ENCODE measurements at places on chromosomes 1 and 21. TPM values are rescaled to one million over a fixed set of nuclear protein-coding genes. Genes with fewer than 3 reads are reported as not detected.

The EPHA8 gene
- not detected for total RNA-seq

The PDZK1 gene
- 0.64 TPM for total RNA-seq

The TEDDM1 gene
- not detected for total RNA-seq

The ACKR1 gene
- total RNA-seq, result 81.9 TPM

The EXO1 gene
- 0.16 TPM for total RNA-seq

The ARHGEF16 gene
- total RNA-seq, result 16.2 TPM

The SFT2D2 gene
- total RNA-seq, result 39.3 TPM

The ZMYND12 gene
- 1.3 TPM for total RNA-seq

The FNDC5 gene
- not detected for total RNA-seq

The AMPD1 gene
- total RNA-seq, result 2.3 TPM

The NR1I3 gene
- total RNA-seq, result not detected

The ATP1A2 gene
- 3.9 TPM for total RNA-seq

The ILDR2 gene
- total RNA-seq, result 1.9 TPM

The RCSD1 gene
- total RNA-seq, result 11.5 TPM

GRCh38 chr1:21618561-21619374 lies 50.4 kb downstream of the RAP1GAP start:
- no peak for DNase-seq
- H3K4me1 ChIP-seq, result peaks cover 2% of the 10 kb centered on the region
- no peak overlapping the region for H3K27ac ChIP-seq
- no peak overlapping the region for H3K4me3 ChIP-seq
- H3K36me3 ChIP-seq, result no peaks in the 10 kb centered on the region
- no peaks in the 10 kb centered on the region for H3K27me3 ChIP-seq

DNA sequence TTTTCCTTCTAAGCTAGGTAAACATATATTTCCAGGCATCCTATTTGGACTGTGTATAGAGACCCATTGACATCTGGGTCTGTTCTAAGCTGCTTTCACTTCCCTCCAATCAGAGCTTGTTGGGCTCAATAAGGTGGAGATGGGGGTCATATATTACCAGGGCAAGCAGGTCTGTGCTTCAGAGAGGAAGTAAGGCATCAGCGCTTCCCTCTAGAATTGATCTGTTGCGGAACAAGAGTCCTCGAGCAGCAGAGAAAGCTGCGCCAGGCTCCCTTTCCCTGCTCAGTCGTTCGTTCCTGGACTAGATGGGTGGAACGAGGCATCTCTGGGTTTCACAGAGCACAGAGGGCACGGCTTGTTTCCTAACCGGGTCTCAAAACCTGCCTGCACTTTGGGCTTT lies 63.5 kb downstream of the DISC1 start:
- no peak overlapping the region for H3K4me3 ChIP-seq
- no peaks in the 10 kb centered on the region for H3K27me3 ChIP-seq
- no peak overlapping the region for H3K27ac ChIP-seq
- no peaks in the 10 kb centered on the region for H3K4me1 ChIP-seq

GRCh38 chr1:219412772-219413171 lies 200.1 kb downstream of the ZC3H11B start:
- H3K27me3 ChIP-seq, result no peaks in the 10 kb centered on the region
- no peak for DNase-seq
- H3K27ac ChIP-seq, result no peak overlapping the region
- H3K36me3 ChIP-seq, result no peaks in the 10 kb centered on the region

DNA sequence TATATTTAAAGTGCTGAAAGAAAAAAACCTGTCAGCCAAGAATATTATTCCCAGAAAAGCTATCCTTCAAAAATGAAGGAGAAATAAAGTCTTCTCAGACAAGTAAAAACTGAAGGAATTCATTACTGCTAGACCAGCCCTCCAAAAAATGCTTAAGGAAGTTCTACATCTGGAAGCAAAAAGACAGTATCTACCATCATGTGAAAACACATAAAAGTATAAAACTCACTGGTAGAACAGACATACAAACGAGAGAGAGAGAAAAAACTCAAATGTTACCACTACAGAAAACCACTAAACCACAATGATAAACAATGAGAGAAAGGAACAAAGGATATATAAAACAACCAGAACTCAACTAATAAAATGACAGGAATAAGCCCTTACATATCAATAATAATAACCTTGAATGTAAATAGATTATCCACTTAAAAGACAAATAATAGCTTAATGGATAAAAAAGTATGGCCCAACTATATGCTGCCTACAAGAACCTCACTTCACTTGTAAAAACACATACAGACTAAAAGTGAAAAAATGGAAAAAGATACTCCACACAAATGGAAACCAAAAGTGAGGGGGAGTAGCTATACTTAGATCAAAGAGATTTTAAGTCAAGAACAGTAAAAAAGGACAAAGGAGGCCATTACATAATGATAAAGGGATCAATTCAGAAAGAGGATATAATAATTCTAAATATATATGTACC lies 22.0 kb downstream of the NSL1 start:
- no peak for DNase-seq
- no peak overlapping the region for H3K4me3 ChIP-seq
- H3K27ac ChIP-seq, result no peak overlapping the region
- no peaks in the 10 kb centered on the region for H3K4me1 ChIP-seq

DNA sequence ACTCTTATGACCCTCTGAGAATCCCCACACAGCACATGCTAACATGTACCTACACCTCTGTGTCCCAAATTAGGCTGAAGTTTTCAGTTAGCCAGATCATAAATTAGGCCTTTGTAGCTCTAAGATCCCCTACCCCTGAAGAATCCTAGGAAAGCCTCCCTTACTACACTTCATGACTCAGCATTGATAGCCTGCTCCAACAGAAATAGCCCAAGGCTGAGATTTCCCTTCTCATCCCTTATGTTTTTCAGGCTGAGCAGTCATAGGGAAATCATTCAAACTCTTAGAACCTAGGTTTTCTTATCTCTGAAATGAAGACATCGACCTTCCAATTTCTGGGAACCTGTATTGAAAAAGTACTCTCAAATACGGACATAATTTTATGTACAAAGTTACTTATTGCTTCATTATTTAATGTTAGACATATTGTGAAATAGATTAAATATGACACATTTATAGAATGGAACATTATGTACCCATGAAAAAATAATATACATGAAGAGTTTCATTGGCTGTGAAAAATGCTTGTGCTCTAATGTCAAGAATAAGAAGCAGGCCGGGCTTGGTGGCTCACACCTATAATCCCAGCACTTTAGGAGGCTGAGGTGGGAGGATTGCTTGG lies 122.4 kb upstream of the UBE2U start:
- H3K4me3 ChIP-seq, result no peak overlapping the region
- no peaks in the 10 kb centered on the region for H3K4me1 ChIP-seq
- H3K27ac ChIP-seq, result no peak overlapping the region
- no peak for DNase-seq

DNA sequence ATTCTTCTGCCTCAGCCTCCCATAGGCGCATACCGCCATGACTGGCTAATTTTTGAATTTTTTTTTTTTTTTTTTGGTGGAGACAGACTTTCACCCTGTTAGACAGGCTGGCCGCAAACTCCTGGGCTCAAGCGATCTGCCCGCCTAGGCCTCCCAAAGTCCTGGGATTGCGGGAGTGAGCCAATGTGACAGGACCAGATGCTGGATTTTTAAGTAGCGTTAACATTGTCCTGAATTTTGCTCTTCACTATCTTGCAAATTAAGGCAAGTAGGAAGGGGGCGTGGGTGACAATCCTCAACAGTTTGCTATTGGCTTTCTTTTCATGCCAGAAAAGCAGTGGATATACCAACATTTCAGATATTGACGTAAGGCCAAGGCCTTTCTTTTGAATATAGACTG lies 49.7 kb upstream of the TSNAX start:
- H3K4me3 ChIP-seq, result no peak overlapping the region
- H3K36me3 ChIP-seq, result no peaks in the 10 kb centered on the region
- no peaks in the 10 kb centered on the region for H3K27me3 ChIP-seq
- no peaks in the 10 kb centered on the region for H3K4me1 ChIP-seq
- no peak for DNase-seq

GRCh38 chr1:108617724-108618056 lies 43.2 kb downstream of the HENMT1 start:
- H3K4me3 ChIP-seq, result no peak overlapping the region
- no peak for DNase-seq
- H3K27ac ChIP-seq, result no peak overlapping the region
- no peaks in the 10 kb centered on the region for H3K27me3 ChIP-seq
- H3K36me3 ChIP-seq, result no peaks in the 10 kb centered on the region

DNA sequence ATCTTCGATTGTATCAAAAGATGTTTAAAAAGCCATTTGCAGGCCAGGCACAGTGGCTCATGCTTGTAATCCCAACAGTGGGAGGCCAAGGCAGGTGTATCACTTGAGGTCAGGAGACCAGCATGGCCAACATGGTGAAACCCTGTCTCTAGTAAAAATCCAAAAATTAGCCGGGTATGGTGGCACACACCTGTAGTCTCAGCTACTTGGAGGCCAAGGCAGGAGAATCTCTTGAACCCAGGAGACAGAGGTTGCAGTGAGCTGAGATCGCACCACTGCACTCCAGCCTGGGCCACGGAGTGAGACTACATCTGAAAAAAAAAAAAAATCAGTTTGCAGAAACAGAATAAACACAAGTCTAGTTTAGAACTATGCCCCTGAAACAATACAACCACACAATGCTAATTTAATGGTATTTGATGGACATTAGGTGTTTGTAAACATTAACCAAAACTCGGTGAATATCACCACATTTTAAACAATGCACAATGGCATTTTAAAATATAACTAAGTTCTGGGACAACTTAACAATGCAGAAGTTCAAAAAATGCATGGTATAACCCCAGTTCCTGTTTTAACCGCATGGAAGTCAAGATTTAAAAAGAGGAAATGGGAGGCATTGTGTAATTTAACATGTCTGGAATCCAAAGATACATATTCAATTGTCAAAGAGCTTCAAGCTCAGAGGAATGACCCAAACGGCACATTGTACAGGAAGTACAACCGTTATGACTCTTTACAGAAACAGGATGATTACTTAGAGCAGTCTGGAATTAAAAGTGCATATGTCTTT lies 7.1 kb upstream of the PTTG1IP start:
- DNase-seq, result no peak
- H3K27me3 ChIP-seq, result no peaks in the 10 kb centered on the region
- H3K4me3 ChIP-seq, result no peak overlapping the region
- no peaks in the 10 kb centered on the region for H3K36me3 ChIP-seq

- H3K36me3 ChIP-seq, result no peaks in the 10 kb centered on the region
- H3K4me3 ChIP-seq, result no peak overlapping the region
- DNase-seq, result no peak
- H3K4me1 ChIP-seq, result no peaks in the 10 kb centered on the region
- H3K27ac ChIP-seq, result no peak overlapping the region
Observed at GRCh38 chr1:198636391-198636790, 2.4 kb upstream of the PTPRC start.

- H3K36me3 ChIP-seq, result no peaks in the 10 kb centered on the region
- no peak for DNase-seq
- H3K4me3 ChIP-seq, result no peak overlapping the region
Observed at GRCh38 chr21:40080385-40080784, 213.1 kb downstream of the PCP4 start.

- no peak overlapping the region for H3K4me3 ChIP-seq
- no peaks in the 10 kb centered on the region for H3K27me3 ChIP-seq
- H3K4me1 ChIP-seq, result no peaks in the 10 kb centered on the region
- H3K27ac ChIP-seq, result no peak overlapping the region
Observed at GRCh38 chr21:42624095-42624790, 29.2 kb upstream of the PDE9A start.

GRCh38 chr1:32111040-32111623 lies 3.3 kb downstream of the KPNA6 start:
- DNase-seq, result no peak
- H3K4me1 ChIP-seq, result no peaks in the 10 kb centered on the region
- H3K4me3 ChIP-seq, result no peak overlapping the region
- no peak overlapping the region for H3K27ac ChIP-seq
- no peaks in the 10 kb centered on the region for H3K27me3 ChIP-seq

DNA sequence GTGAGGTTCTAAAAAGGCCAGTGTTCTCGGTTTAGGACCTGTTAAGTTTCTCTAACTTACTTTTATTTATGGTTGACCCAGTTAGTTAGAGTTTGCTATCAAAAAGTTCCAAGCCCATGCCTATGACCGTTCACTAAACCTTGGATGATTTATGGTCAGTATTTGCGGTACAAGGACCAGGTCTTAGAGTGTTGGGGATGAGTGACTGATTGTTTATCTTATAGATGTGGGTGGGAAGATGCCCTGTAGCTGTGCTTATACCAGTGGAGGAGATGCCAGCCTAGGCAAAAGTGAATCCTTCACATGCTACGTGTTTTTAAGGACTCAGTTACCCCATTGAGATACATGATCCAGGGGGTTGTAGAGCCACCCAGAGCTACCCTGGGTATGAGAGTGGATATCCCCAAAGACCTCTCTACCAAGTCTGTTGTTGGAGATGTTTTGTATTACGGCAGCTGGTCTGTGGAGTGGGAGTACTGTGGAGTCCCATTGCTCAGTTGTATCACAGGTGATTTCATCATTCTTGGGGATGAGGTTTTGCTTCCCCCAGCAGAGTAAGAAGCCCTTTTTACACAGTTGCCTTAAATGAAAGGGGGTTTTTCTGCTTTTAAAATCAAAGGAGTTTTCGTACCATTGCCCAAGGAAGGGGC lies 2.1 kb downstream of the SLC22A15 start:
- H3K27ac ChIP-seq, result no peak overlapping the region
- H3K4me1 ChIP-seq, result no peaks in the 10 kb centered on the region
- no peak for DNase-seq
- no peaks in the 10 kb centered on the region for H3K27me3 ChIP-seq
- H3K4me3 ChIP-seq, result no peak overlapping the region
- no peaks in the 10 kb centered on the region for H3K36me3 ChIP-seq

DNA sequence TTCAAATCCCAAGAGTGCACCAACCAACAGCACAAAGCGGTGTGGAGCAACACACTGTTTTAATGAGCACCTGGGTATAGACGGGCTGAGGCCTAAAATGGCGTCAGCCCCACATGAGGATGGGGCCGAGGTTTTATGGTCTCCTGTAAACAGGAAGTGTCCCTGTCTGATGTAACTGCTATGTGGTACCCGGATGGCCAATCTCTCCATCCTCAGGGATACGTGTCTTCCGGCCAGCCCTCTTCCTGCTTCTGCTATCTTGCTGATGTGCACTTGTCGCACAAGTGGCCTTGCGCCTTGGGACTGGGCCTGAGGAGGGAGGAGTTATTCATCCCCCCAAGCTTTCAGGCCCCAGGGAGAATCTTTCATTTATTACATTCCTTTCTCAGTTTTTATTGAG lies 73.5 kb downstream of the CNST start:
- H3K27me3 ChIP-seq, result no peaks in the 10 kb centered on the region
- DNase-seq, result no peak
- H3K27ac ChIP-seq, result no peak overlapping the region
- H3K4me3 ChIP-seq, result no peak overlapping the region
- H3K4me1 ChIP-seq, result no peaks in the 10 kb centered on the region

- H3K4me1 ChIP-seq, result no peaks in the 10 kb centered on the region
- H3K36me3 ChIP-seq, result no peaks in the 10 kb centered on the region
- H3K4me3 ChIP-seq, result no peak overlapping the region
- no peak overlapping the region for H3K27ac ChIP-seq
- no peak for DNase-seq
Observed at GRCh38 chr1:11326070-11326469, 53.1 kb downstream of the UBIAD1 start.

DNA sequence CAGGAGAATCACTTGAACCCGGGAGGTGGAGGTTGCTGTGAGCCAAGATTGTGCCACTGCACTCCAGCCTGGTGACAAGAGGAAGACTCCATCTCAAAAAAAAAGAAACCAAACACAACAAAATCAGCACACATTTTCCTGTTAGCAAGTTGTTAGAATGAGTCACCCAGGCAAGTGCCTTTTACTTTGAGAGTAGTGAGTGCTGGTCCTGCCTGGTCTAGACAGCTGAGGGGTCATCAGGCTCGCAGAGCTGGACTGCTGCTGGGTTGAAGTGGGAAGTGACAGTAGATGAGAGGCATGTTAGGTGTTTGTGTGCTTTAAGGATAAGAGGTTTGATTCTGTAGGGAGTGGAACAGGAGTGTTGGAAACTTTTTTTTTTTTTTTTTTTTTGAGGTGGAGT lies 31.9 kb downstream of the GNPAT start:
- H3K36me3 ChIP-seq, result peaks cover 4% of the 10 kb centered on the region
- no peak overlapping the region for H3K4me3 ChIP-seq
- DNase-seq, result no peak

Measured in breast epithelium (tissue), 4 donors.